ENCODE measurements at places on chromosomes 5 and 9. TPM values are rescaled to one million over a fixed set of nuclear protein-coding genes. Genes with fewer than 3 reads are reported as not detected.

The SFXN1 gene
- 106 TPM for total RNA-seq

The UGT3A2 gene
- total RNA-seq: not detected

DNA sequence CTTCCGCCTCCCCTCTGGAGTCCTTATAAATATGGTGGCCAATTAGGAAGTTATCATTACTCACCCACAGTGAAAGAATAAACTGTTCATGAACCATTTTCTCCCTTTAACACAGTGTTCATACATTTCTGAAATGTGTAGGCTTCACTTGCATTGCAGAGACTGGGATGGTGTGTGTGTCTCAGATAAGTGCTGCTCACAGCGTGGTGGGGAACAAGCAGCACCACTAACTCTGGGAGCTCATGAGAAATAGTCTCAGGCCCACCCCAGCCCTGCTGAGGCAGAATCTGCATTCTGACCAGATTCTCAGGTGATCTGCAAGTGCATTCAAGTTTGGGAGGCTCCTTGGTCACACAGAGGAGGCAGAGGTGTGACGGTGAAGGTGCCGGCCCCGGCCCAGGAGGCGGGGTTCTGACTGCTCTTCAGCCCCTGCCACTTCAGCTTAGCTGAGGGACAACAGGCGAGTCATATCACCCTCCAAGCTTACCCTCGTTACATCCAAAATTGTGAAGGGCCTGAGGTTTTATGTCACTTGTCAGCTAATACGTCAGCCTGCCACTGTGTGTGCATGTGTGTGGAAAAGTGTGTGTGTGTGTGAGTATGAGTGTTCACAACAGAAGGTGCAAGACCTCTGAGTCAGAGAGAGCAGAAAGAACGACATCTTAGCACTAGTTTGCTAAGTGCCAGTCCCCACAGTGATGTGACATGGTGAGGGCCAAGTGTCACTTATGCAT lies 34.7 kb downstream of the DAP start:
- DNase-seq: no peak

DNA sequence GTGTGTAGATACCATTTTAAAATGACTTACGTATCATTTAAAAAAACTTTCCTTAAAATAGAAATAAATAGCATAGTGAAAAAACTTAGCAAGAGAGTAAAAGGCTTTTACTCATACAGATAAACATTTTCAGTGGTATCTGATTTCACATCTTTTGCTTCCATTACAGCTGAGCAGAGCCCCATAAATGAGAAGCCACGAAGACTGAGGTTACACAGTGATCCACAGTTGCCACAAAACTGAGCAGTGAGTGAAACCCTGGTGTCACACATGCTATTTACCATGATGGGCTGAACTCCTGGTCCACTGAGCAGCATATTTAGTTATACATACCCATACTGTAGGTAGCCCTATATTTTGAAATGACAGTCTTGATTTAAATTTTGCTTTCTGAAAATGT lies 401.2 kb downstream of the KIAA0825 start:
- DNase-seq: no peak

DNA sequence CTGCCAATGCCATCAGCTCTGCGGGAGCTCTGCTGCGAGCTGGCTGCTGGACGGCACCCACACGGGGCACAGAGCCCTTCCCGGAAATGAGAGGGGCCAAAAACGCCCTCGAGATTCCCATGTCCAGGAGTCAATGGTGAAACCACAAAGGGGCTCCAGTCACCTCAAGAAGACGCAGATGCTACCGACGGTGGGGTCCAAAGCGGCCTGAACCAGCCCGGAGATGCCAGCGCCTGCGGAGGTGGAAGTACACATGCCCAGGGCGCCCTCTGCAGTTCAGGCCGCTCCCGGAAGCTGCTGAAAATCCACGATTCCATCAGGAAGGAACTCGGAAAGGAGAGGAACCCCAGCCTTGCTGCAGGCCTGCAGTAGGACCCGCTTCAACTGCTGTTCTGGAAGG lies 82.4 kb upstream of the SELENOP start:
- no peak for DNase-seq

All from GM12878 (cell line).